NCI-H1105 (cell line): ENCODE measurements at places on chromosomes 13 and 19.

DNA sequence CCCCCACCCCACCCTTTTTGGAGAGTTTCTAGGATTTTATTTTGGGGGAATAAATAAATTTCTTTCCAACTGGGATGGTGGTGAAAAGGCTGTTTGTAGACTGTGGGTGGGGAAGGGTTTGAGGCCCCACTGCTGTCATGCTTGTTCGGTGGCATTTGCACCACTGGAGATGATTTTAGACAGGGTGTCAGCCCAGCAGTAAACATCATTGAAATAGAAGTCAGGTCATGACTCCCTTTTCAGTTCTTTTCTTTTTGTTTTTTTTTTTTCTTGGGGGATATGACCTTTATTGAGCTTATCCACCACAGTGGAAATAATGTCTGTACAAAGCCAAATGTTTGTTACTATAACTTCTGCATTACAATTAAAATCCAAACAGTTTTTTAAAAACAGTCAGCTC, 14.1 kb downstream of the UBAC2 start:
- DNase-seq: no peak

- no peak for DNase-seq
Observed at GRCh38 chr13:76387566-76387965, 498.6 kb downstream of the KCTD12 start.

DNA sequence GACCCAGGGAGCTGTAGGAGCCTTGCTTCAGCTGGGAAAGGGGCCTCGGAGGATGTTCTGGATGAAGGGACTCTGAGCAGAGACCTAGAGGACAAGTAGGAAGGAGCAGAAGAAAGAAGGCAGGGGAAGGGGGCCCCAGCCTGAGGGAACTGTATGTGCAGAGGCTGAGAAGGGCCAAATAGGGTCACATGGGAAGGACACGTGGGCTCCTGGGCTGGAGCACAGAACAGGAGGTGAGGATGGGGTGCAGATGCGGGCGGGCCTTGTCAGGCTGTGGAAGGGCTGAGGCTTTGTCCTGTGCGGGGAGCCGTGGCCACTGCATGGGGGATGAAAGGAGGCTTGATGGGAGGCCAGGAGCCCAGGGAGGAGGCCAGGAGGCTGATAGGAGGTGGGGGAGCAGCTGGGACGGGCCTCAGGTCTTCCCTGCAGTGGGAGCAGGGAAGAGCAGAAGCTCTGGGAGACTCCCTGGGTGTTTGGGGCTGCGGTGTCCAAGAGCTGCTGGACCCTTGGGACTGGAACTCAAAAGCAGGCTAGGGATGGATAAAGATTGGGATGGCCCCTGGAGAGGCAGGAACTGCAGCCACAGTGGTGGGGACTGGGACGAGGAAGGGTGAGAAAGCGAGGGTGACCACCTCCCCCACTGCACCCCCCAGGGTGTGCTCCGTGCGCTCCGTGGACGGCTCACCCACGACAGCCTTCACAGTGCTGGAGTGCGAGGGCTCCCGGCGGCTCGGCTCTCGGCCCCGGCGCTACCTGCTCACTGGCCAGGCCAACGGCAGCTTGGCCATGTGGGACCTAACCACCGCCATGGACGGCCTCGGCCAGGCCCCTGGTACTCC, 11.4 kb upstream of the LTBP4 start:
- no peak for DNase-seq

DNA sequence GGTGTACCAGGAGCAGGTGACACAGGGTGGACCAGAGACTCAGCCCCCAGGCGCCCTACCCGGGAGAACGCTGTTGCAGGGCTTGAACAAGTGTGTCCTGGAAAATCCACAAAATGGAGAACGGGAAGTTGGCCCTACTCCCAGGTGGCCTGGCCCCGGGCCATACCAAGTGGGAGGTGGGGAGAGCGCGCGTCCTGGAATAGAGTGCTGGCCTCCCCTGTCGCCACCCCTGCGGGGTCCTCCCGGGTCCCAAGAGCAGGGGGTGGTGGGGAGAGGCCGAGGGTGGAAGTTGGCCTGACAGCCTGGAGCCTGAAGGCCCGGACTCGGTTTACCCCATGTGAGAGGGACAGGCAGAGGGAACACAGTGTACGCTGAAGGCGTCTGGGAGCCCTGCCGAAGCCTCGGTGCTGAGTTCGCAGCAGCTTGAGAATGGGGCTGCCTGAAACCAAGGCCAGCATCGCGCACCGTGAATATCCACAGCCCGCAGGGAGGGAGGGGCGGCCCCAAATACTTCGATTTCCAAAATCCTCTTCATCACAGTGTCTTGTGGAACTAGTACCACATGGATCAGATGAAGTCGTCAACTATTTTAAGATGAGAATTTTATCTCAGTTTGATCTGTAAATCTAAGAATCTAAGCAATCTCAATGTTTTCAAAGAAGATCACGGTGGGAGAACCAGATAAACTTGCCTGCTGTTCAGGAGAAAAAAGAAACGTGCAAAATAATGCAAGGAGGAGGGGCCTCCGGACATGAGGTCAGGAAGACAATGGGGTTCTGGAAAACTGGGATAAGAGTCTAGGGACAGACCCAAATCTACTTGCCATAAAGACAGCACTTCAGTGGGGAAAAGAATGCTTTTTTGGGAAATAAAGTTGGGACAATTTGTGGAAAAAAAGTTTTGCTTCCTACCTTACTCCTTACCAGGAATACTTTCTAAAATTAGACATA, 10.4 kb upstream of the KLF16 start:
- peak; percentile 64 for DNase-seq

GRCh38 chr13:27607125-27607524, 13.2 kb downstream of the LNX2 start:
- no peak for DNase-seq

DNA sequence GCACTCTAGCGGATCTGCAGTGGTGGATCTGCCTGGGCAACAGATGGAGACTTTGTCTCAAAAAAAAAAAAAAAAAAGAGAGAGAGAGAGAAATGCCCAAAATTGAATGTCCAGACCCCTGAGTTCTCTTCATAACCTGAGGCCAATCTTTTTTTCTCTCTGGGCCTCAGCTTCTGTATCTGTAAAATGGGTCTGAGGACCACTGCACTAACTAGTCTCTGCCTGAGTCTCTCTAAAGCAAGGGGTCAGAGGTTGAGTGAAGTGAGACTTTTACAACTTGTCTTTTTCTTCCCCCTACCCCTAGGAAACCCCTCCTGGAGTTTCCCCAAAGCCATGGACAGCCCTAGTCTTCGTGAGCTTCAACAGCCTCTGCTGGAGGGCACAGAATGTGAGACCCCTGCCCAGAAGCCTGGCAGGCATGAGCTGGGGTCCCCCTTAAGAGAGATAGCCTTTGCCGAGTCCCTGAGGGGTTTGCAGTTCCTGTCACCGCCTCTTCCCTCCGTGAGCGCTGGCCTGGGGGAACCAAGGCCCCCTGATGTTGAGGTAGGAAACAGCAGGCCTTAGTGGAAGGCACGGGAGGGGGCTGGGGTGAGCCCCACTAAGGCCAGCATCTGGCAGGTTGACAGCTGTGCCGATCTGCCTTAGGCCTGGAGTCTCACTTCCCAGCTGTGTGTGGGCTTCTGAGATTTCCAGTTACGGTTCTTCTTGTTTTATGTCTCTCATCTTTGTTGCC, 1.8 kb downstream of the TMEM91 start:
- no peak for DNase-seq

- no peak for DNase-seq
Observed at GRCh38 chr19:33564836-33565338, 43.3 kb upstream of the PEPD start.

- no peak for DNase-seq
Observed at GRCh38 chr13:45178349-45179162, 22.3 kb downstream of the KCTD4 start.

DNA sequence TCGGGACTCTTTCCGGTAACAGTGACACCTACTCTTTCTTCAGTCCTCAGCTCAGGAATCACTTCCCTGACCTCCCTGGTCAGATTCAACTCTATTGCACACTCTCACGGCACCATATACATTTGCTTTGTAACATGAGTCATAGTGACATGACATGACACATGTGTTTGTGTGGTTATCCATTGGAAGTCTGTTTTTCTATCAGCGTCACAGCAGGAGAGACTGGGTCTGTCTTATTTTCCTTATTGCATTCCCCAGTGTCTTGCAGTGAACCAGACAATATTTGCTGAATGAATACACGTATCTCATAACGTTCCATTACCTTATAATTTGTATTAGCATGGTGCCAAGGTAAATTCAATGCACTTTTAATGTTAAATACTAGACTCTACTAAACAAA, 102.0 kb downstream of the DCLK1 start:
- DNase-seq: no peak

DNA sequence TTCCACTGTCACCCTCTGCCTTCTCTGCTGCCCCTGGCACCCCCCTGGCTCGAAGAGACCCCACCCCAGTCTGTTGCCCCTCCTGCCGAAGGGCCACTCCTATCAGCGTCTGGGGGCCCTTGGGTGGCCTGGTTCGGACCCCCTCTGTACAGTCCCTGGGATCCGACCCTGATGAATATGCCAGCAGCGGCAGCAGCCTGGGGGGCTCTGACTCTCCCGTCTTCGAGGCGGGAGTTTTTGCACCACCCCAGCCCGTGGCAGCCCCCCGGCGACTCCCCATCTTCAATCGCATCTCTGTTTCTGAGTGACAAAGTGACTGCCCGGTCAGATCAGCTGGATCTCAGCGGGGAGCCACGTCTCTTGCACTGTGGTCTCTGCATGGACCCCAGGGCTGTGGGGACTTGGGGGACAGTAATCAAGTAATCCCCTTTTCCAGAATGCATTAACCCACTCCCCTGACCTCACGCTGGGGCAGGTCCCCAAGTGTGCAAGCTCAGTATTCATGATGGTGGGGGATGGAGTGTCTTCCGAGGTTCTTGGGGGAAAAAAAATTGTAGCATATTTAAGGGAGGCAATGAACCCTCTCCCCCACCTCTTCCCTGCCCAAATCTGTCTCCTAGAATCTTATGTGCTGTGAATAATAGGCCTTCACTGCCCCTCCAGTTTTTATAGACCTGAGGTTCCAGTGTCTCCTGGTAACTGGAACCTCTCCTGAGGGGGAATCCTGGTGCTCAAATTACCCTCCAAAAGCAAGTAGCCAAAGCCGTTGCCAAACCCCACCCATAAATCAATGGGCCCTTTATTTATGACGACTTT, 2.0 kb downstream of the ZFP36 start:
- peak; percentile 11 for DNase-seq

GRCh38 chr13:24165746-24166145, 5.2 kb downstream of the SPATA13 start:
- DNase-seq: no peak

DNA sequence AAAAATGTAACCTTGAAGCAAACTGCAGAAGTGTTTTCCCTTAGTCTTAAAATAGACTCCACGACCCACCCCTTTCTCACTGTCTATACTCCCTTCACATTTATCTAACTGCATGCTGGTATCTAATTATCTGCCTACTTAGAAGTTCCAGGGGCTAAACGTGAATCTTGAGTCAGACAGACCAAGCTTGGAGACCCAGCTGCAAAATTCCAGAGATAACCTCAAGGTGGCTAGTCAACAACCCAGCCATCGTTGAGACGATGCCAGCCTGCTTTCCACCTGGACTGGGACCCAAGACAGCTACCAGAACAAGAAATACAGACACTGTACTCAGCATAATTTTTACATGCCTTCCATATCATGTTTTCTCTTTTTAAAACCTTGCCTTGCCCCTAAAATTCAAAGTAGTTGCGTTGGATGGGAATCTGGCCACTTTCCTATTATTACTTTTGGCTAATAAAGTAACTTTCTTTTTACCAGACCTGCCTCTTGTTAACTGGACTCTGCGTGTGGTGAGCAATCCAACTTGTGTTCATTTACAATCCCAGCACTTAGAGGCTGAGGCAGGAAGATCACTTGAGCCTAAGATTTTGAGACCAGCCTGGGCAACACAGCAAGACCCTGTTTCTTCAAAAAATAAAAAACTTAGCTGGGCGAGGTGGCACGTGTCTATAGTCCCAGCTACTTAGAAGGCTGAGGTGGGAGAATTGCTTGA, 82.3 kb downstream of the CDADC1 start:
- DNase-seq: no peak

DNA sequence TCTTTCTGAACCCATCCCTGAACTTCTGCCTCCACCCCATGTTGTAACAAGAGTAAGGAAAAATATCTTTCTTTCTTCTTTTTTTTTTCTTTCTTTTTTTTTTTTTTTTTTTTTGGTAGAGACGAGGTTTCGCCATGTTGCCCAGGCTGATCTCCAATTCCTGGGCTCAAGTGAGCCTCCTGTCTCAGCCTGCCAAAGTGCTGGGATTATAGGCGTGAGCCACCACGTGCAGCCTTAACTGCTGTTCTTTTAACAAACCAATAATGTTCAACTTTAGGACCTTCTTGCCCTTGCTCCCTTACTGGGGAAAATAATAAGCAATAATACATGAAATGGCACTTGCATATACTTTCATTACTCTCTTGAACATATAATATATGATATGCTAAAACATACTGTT, 19.6 kb downstream of the GPR183 start:
- DNase-seq: no peak

- DNase-seq: no peak
Observed at GRCh38 chr13:45120967-45121831, 889 bp downstream of the GTF2F2 start.

- DNase-seq: no peak
Observed at GRCh38 chr13:25756912-25757311, 294.9 kb downstream of the SHISA2 start.

GRCh38 chr13:46783504-46783903, 13.5 kb downstream of the ESD start:
- DNase-seq: no peak

GRCh38 chr13:40102854-40103253, 447.4 kb downstream of the COG6 start:
- no peak for DNase-seq

- DNase-seq: no peak
Observed at GRCh38 chr13:32310134-32310706, 4.9 kb downstream of the ZAR1L start.

DNA sequence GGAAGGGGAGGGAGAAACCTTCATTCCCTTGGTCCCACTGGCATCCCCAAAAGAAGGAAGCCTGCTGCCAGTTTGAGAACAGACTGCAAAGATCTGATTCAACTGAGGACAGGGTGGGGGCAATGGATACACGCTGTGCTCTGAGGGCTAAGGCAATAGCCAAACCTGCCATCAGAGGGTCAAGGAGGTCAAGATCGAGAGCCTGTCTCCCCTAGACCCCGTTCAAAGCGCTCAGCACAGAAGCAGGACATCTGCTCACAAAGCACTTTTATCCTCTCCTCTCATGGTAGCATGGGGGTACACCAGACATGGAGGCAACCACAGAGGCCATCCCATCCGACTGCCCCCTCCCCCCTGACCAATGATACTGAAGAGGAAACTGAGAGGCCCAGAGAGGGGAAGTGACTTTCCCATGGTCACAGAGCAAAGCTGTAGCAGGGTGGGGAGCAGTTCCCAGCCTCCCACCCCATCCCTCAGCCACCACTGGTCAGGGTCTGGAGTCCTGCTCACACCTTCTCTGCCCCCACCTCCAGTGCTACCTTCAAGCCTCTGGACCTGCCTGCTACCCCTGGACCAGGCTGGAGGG, 11.1 kb downstream of the POU2F2 start:
- DNase-seq: no peak

GRCh38 chr13:48662226-48662625, 8.5 kb downstream of the CYSLTR2 start:
- no peak for DNase-seq
